Mesothelial cell of epicardium (in vitro differentiated cells): ENCODE measurements at places on chromosomes 16 and 17. TPM values are rescaled to one million over a fixed set of nuclear protein-coding genes. Genes with fewer than 3 reads are reported as not detected.

- no peak for DNase-seq
Observed at GRCh38 chr17:6575596-6575988, 19.2 kb upstream of the PITPNM3 start.

GRCh38 chr16:97822-98221 lies 19.8 kb downstream of the MPG start:
- DNase-seq = no peak

- no peak for DNase-seq
Observed at GRCh38 chr16:20515688-20516090, 60.5 kb downstream of the ACSM2B start.

GRCh38 chr17:68381076-68381900 lies 76.0 kb downstream of the WIPI1 start:
- no peak for DNase-seq

DNA sequence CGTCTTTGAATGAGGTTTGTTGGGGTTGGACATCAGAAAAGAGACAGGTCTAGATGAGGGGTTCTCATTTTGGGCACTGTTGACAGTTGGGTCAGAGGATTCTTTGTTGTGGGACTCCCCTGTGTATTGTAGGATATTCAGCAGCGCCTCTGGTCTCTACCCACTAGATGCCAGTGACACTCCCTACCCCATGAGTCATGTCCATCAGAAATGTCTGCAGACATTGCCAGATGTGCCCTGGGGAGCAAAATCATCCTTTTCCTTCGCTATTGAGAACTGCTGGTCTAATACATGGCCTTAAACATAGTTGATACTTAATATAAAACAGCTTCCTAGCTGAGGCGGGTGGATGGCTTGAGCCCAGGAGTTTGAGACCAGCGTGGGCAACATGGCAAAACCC lies 3.1 kb downstream of the ABAT start:
- no peak for DNase-seq

GRCh38 chr16:12998361-12999085 lies 97.1 kb downstream of the SHISA9 start:
- DNase-seq = no peak

- DNase-seq = no peak
Observed at GRCh38 chr16:63038397-63039106, 1002.3 kb upstream of the CDH8 start.

DNA sequence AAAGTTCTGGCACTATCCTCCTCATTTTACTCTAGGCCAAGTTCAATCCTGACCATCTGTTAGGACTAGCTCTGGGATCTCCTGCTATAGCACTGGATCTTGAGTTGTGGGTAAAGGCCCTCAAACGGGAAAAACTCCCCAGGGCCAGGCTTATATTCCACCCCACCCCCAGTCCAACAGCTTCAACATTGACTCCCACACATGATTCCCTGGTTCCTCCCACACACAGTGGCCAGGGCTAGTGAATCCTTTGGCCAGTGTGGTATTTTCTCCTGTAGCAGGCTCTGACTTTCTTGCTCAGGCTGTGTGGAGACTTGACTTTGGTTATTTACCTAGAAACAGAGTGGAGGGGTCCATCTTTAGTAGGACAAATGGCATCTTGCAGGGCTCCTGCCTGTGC lies 10.3 kb upstream of the AKAP10 start:
- DNase-seq = no peak

GRCh38 chr16:2905241-2905987 lies 6.3 kb upstream of the FLYWCH1 start:
- peak; percentile 94 for DNase-seq

- no peak for DNase-seq
Observed at GRCh38 chr17:49438436-49439278, 24.0 kb upstream of the PHB1 start.

GRCh38 chr16:49441366-49441780 lies 67.8 kb downstream of the C16orf78 start:
- DNase-seq = no peak

DNA sequence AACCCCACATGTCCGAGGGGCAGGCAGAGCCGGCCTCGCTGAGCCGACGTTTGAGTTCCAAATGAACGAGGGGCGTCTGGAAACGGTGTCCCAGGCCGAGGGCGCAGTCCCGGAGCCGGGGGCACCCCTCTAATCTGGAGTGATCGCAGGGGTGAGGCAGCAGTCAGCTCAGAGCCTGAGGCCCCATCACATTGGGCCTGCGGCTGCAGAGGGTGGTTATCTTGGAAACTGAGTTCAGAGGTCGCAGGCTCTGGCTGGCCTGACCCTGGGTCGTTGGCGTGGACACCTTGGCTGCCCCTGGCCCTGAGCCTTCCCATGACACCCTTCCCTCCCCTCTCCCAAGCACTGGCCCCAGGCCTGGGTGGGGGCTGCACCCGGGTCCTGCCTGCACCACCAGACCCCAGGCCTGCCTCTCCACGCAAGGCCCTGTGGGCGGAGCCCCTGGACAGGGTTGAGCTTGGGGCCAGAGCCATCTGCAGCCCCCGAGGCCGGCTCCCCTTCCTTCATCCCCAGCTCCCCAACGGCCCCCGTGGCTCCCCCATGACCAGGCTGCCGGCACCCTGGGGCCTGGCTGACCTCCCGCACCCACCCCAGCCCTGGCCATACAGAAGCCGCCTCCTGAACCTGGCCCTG lies 45.6 kb downstream of the ZFPM1 start:
- DNase-seq = no peak

GRCh38 chr16:75222271-75222783 lies 3.5 kb downstream of the CTRB1 start:
- no peak for DNase-seq

DNA sequence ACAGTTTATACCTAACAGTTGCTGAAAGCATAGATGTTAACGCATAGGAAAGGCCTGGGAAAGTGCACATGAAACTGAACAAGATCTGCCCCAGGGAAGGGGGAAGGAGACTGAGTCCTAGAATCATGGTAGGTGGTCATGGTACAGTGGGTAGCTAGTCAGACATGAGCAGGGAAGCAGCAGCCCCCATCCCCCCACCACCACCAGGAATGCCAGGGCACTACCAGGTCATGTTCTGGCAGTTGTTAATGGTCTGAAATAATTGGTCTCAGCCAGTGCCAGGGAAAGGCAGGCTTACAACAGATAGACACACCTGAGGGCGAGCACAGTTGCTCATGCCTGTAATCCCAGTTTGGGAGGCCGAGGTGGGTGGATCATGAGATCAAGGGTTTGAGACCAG lies 185.2 kb downstream of the CPPED1 start:
- DNase-seq = no peak

- DNase-seq = no peak
Observed at GRCh38 chr16:16154281-16154951, 68.9 kb downstream of the ABCC6 start.

DNA sequence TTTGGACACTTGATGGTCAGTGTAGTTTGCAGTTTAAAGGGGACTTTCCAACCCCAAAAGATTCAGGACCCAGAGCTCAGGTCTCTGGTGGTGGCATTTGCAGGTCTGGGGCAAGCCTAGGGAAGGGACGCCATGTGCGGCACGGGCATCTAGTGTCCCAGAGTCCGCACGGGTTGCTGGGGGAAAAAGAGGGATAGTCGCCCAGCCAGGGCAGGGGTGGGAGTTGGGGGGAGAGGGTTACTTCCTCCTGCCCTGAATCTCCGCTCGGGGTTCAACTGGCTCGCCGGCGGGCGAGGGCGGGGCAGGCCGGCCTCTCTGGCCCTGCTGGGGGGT lies 239 bp upstream of the CA7 start:
- no peak for DNase-seq

DNA sequence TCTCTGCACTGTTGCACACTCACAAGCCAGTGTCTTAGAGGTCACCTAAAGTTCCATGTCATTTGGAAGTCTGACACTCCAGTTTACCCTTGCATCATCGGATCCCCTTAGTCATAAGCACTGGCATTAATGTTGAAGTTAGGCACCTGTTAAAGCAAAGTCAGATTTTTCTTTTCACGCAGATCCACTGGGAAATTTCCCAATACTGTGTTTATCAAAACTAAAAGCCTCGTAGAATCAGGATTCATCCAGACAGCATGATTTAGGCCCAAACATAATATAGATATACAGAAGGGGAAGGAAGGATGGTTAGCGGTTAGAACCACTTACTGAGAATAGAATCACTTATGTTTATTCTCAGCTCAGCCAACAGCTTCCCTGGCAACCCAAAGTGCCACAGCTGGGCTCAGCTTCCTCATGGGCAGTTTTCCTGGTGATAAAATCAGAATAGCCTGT lies 30.1 kb upstream of the HAPSTR1 start:
- no peak for DNase-seq

DNA sequence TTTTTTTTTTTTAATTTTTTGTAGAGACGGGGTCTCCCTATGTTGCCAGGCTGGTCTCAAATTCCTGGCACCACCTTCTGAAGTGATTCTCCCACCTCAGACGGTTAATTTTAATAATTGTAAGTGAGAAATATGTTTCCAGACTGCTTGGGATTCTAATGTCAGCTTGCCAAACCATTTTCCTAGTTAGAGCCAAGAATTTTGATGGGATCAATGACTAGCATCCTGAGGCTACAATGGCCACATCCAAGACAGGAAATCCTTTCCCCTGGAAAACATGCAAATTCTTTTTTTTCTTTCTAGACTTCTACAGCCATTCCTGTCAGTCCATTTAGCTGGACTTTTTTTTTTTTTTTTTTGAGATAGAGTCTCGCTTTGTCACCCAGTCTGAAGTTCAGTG lies 32.6 kb downstream of the IGF2BP1 start:
- DNase-seq = no peak

- no peak for DNase-seq
Observed at GRCh38 chr17:40648384-40648968, 858 bp upstream of the SMARCE1 start.

DNA sequence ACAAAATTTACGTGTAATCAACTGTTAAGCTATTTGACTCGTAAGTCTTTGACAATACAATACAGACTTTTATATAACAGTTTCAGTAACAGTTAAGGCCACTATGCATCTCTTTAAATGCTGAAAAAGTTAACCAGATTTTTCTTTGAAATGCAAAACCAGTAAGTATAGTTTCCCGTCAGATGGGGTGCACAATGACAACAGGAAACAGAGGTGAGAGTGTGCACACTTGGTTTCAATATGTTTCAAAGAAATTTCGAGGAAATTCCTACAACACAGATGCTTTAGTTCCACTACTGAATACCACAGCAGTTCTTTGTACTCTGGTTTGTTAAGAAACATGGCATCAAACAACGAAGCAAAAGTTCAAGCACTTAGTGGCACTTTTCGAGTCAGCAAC lies 48.4 kb downstream of the RNF157 start:
- DNase-seq = no peak

GRCh38 chr17:79834565-79835469 lies 4.4 kb downstream of the CBX4 start:
- no peak for DNase-seq

GRCh38 chr17:83079352-83079747 lies at the start of gene METRNL:
Gene METRNL (plus strand): TSS chr17:83079609. CDS start chr17:83079816, 207 bp downstream.
- peak; percentile 76 for DNase-seq

- DNase-seq = peak; percentile 47
Observed at GRCh38 chr17:66963909-66964771, at the start of gene CACNG4. Gene CACNG4 (plus strand): TSS chr17:66964707. CDS start chr17:66964912, 205 bp downstream.

DNA sequence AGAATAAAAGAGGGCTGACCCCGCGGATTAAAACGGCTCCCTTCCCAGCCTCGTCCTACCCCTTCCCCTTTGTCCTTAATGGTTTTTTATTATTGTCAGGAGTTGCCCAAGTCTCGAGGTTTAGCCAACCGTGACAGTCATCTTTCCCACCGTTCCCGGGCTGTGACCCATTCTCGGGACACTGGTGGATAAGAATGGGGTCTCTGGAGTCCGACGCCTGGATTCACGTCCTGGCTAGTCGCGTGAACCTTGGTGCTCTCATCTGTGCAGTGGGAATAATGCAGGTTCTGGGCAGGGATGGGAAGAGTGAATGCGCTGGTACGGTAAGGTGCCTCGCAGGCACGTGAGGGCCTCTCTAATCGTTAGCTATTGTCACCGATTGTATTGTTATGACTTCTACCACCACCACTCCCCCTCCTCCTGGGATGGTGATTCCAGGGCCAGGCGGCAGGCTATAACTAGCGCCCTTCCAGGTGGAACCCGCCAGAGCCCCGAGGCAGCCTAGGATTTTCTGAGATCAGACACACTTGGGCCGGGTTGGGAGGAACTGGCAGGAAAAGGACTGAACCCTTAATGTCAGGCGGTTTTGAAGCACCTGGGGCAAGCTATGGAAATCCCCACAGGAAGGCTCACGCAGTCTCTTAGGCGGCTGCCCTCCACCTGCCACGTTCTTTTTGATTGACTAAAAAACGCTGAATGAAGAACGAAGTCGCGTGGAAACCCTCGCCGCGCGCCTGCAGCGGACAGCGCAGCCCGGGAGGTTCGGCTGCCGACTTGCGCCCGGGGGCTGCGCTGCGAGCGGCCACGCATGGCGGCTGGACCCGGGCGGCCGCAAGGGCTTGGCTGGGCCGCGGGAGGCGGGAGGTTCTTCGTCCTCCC lies 2.7 kb downstream of the HS3ST3B1 start:
- DNase-seq = no peak

- no peak for DNase-seq
Observed at GRCh38 chr17:6712058-6712853, 913 bp downstream of the SLC13A5 start.

GRCh38 chr16:86455116-86455515 lies 55.2 kb upstream of the FOXF1 start:
- DNase-seq = no peak

IRF8 gene
- total RNA-seq = 5.8 to 7.8 TPM (median 5.8 TPM) in 3 replicates

ALOX12 gene
- 0.22 to 0.40 TPM in 2 of 3 replicates, not detected in the other for total RNA-seq

TNFSF13 gene
- total RNA-seq = 4.3 to 6.1 TPM (median 5.2 TPM) in 3 replicates

NPIPB9 gene
- 3.6 to 5.2 TPM (median 4.3 TPM) in 3 replicates for total RNA-seq

PARD6A gene
- total RNA-seq = 1.9 to 2.2 TPM (median 1.9 TPM) in 3 replicates

FBRS gene
- 93.0 to 98.4 TPM (median 97.5 TPM) in 3 replicates for total RNA-seq

WNK4 gene
- 1.3 to 1.8 TPM (median 1.7 TPM) in 3 replicates for total RNA-seq

DDX19B gene
- total RNA-seq = 29.7 to 31.2 TPM (median 30.9 TPM) in 3 replicates

ANKRD40CL gene
- total RNA-seq = not detected in 3 replicates

ARHGDIG gene
- 3.6 to 4.8 TPM (median 4.7 TPM) in 3 replicates for total RNA-seq

DUS2 gene
- total RNA-seq = 18.1 to 20.8 TPM (median 19.4 TPM) in 3 replicates

C17orf50 gene
- not detected in 3 replicates for total RNA-seq

HAS3 gene
- 0.86 to 1.2 TPM (median 0.92 TPM) in 3 replicates for total RNA-seq

CCL2 gene
- 53.5 to 62.4 TPM (median 57.1 TPM) in 3 replicates for total RNA-seq

TMEM238L gene
- total RNA-seq = not detected in 3 replicates
